ENCODE measurements at places on chromosomes 1 and 21.

DNA sequence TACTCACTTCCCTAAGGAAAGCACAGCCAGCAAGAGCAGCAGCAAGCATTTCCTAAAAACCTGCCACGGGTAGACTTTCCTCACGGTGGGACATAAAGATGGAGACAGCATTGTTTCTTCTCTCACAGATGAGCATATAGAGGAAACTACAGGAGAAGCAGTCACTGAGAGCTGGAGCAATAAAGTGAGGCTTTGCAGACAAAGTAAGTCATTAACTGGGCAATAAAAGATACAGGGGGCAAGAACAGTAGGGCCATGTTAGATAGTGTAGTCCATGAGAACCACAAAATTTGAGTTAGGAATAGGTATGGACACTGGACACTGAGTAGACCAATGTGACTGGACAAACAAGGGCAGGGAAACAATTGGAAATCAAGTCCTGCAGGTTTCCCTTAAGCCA, 240.1 kb upstream of the NFIA start:
- DNase-seq = no peak

DNA sequence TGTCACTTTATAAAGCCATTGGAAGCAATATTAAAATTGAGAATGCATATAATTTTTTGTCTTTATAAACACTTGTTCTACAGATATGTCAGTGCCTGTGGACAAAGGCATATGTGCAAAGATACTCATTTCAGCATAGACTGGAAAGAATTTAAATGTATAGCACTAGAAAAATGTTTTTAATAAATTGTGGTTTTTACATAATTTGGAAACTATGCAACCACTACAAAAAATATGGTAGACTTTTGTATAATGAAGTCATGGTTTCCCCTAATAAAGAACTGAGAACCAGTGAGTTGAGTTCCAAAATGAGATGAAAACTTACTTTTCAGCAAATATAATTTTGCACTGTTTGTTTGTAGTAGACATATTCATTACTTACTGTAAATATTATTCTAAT, 48.5 kb downstream of the BRINP3 start:
- no peak for DNase-seq

DNA sequence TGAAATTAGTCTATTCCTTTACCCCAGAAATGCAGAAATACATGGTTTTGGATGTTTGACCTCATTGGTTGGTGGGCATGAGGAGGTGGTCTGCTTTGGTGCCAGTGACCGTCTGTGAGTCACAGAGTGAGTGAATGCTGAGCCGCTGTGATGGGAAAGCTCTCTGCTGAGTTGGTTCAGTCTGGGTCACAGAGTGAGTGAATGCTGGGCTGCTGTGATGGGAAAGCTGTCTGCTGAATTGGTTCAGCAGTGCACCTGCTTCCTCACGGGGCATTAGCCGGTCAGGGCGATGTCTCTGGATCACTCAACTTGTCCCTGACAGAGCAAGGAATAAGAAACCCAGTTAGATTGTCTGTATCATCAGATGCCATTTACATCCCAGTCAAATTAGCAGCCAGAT, 40.8 kb downstream of the ADARB1 start:
- no peak for DNase-seq

DNA sequence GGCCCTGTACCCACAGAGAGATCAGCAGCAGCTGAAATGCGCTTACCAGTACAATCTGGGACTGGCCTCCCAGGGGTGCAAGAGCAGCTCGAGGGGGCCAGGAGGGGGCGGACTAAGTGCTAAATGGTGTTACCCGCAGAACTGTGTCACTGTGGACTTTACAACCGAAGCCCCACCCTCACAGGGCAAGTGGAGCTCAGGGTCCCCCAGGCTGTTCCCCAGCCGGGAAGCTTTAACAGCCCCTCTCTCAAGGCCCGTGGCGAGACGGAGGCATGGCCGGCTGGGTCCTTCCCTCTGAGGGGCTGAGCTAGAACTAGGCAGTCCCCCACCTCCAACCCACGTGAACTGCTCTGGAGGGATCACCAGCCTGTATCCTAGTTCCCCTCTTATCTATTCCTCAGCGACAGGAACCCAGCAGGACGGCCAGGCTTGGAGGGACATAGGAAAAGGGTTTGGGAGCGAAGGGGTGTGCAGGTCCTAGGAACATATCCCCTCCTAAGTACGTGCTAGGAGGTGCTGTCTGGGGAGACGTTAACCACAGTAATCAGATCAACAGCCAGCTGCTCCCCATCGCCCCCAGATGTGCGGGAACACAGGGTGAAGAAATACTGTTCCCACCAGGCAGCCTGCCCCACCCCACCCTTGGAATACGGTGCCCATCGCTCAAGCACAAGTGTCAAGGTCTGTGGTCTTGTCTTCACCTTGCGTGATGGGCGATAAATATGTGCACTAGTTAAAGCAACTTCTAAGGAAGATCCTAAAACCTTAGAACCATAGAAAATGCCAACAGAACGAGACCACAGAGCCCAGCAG, 24.4 kb downstream of the ZBTB17 start:
- DNase-seq = peak; percentile 52

- DNase-seq = no peak
Observed at GRCh38 chr21:15301014-15301413, 236.2 kb upstream of the NRIP1 start.

DNA sequence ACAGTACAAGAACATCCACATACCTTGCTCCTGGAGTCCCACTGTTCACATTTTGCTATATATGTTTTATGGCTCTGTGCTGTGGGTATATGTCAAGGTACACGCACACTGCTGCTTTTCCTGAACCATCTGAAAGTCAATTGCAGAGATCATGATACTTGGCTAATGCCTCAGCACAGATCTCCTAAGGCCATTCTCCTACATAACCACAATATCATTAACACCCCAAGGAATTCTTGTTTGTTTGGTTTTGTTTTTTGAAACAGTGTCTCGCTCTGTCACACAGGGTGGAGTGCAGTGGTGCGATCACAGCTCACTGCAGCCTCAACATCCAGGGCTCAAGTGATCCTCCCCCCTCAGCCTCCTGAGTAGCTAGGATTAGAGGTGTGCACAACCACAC, 16.0 kb downstream of the CTNNBIP1 start:
- DNase-seq = no peak

DNA sequence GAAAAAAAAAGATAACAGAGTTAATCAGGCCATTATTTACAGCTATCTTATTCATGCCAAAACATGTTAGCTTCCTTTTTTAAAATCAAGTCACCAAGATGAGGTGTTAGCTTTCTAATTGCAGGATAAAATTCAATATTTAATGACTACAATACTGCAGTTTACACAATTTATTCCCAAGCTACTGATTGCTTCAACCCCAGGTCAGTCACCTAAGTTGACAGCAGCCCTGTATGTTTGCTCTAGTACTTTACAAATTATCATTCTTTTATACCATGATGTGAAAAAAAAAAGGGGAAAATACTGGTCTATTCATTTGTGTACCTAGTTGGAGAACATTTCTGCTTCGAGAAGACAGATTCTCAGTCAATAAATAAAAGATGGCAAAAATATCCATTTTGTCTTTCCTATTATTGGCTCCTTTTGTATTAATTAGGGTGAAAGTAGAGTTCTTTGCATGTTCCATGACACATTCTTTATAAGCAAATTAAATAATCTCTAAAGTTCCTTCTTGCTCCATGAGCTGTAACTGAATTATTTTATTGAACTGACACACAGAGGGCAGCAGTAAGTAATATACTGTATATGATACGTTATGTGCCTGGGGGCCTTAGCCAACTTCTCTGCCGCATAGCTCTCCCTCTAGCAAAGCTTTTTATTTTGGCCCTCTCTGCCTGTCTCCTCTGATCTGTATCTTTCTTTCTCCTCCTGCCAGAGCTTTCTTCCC, 48.0 kb downstream of the DIPK1A start:
- DNase-seq = no peak

DNA sequence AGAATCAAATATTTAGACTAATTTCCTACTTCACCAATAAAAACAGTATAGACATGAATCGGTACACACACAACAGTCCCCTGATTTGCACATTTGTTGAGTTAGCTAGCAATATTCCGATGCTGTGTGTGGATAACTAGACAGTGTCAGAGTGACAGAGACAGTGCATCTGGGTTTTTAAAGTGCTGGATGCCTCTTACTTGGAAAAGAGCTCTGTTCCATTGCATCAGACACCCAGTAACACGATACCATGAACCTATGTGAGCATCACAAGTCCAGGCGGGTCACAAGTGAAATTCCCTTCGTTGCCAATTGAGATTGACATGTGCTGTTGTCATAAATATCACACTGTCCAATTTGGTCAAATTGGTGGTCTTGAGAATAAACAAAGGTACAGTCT, 82.0 kb upstream of the ESRRG start:
- no peak for DNase-seq

- DNase-seq = no peak
Observed at GRCh38 chr1:49526672-49527071, 497.1 kb downstream of the AGBL4 start.

DNA sequence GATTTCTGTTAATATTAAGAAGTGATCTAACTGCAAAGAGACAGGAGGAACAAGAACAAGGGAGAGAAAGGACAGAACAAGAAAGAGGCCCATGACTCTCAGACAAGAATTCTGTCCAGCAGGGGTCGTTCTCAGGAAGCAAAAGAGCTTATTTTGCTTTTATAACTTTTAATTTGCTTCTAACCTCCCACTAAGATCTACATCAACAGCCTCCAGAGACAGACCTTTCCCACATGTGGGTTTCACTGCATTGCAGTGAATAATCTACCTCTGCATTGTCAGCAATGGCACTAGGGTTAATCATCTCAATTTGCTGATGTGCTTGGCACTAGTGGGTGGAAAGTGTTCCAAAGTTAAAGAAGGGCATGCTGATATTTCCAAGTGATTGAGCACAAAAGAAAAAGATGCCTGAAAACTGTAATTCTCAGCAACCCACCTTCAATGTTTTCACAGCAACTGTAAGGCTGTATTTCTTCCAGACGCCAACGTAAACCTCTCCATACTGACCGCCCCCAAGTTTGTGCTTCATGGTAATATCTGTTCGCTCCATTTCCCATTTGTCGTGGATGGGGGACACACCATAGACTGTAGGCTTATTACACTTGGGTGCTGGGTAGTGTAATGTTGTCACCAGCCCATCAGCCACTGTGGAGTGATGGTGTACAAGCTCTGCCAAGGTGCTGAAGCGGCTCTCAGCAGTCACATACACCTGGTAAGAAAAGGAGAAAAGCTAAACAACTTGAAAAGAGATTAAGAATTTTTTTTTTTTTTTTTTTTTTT, 39.5 kb downstream of the TOR3A start:
- peak; percentile 60 for DNase-seq

GRCh38 chr1:99755664-99756063, 10.8 kb downstream of the FRRS1 start:
- no peak for DNase-seq

DNA sequence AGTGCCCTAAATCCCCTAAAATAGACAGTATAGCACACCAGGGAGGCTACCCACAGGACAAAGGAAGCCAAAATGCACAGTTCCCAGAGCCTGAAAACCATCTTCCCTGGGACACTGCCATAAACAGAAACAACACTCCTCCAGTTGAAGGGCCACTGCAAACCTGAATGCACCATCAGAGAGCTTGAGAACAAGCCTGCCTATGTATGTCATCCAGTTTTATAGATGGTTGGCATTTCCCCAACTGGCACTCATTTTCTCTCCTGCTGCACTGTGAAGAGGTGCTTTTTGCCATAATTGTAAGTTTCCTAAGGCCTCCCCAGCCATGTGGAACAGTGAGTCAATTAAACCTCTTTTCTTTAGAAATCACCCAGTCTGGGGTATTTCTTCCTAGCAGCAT, 169.0 kb downstream of the AGBL4 start:
- no peak for DNase-seq

DNA sequence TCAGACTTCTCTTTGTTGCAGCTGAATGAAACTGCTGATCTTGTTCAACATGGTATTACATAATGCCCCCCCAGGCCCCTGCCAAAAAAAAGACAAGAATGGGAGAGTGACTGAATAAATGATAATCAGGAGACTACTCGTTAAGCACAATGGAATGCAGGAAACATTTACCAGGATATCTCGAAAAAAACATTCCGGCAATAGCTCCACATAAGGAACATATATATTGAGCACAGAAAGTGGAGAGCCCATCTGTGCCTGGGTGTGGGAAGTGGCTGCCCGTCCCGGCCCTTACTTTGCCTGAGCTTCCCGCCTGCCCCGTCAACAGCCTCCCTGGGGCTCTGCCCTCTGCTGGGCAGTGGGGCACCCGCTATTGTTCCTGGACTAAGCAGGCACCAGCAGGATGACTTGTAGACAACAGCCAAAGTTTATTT, 13.3 kb downstream of the TRIM11 start:
- no peak for DNase-seq

Data from CD4-positive, alpha-beta T cell treated with Interleukin-12 subunit alpha and Interleukin-12 subunit beta, for 1 hour (primary cell).